ENCODE measurements at places on chromosomes 11 and 22. TPM values are rescaled to one million over a fixed set of nuclear protein-coding genes. Genes with fewer than 3 reads are reported as not detected.

Gene OR2AG2
- 0.04 TPM for total RNA-seq

Gene CCDC116
- not detected for total RNA-seq

Gene LMO2
- 2.5 TPM for total RNA-seq

Gene UCP3
- total RNA-seq, result 1.6 TPM

Gene RASD2
- total RNA-seq, result 1.4 TPM

Gene ZBTB16
- total RNA-seq, result 0.08 TPM

Gene CDC42BPG
- 12.8 TPM for total RNA-seq

Gene NAALADL1
- total RNA-seq, result 21.7 TPM

Gene APOBEC3A
- total RNA-seq, result 0.34 TPM

Gene C11orf71
- 1.9 TPM for total RNA-seq

Gene LDLRAD3
- 11.4 TPM for total RNA-seq

Gene OR4D9
- not detected for total RNA-seq

Gene SLC25A18
- 0.08 TPM for total RNA-seq

Gene CBLIF
- total RNA-seq, result not detected

Gene ESAM
- total RNA-seq, result 10.4 TPM

Gene SLC22A6
- total RNA-seq, result not detected

Gene PTPRJ
- total RNA-seq, result 49.6 TPM

Gene ARFGAP3
- 62.0 TPM for total RNA-seq

Gene CASP4
- total RNA-seq, result 47.0 TPM

Gene MFRP
- not detected for total RNA-seq

Gene ANKK1
- total RNA-seq, result 0.50 TPM

Gene RAB3IL1
- 9.9 TPM for total RNA-seq

Gene MRGPRF
- 1.2 TPM for total RNA-seq
